ENCODE measurements at places on chromosomes 3 and 15.

GRCh38 chr15:67253549-67254237 lies 768 bp downstream of the AAGAB start:
- DNase-seq: no peak

DNA sequence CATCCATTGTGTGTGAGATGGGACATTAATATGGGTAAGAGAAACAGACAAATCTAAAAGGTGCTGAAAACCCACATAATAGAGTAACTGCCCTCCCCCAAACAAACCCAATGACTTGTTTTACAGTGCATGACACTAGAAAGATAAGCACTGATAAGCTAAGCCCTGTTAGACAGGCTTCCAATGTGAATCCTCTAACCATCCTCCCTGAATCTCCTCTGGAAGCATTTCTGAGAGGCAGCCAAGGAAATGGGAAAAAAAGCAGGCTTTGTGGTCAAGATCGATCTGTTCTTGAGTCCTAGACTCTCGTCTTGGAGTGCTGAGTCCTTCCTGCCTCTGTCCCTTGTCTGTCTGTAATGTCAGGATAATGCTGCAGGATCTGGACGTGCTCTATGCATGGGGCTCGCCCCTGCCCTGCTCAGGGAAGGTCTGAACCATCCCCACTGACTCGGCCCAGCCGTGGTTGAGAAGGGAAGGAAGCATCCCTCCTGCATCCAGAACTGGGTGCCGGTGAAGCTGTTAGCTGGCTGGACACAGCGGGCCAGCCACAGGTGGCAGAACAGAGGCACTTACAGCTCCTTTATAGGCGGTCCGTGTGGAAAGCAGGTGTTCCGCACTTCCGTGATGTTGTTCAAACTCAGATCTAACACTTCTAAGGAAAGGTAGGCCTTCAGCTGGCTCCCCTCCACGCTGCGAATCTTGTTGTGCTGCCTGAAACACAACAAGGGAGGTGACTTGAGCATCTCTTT lies 84.1 kb downstream of the LRIG1 start:
- DNase-seq: no peak

DNA sequence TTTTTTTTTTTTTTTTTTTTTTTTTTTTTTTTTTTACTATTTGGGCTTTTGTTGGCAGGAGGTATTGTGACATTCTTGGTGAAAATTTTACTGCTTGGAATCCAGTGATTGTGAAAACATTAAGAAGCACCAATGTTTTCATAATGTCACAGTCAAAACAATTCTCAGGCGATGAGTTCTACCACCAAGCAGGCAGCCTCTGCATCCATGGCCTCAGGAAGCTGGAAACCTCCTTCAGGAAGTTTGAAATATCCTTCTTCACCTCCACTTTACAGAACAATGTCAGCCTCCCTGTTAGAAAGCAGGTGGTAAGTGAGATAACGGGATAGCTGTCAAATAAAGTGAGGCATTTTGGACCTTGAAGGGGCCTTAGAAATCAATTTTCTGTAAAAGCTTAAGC lies 98.3 kb downstream of the MEX3B start:
- DNase-seq: no peak

GRCh38 chr3:189238071-189238470 lies 66.3 kb downstream of the TPRG1 start:
- no peak for DNase-seq

GRCh38 chr15:38683382-38684242 lies 119.0 kb upstream of the RASGRP1 start:
- DNase-seq: no peak

DNA sequence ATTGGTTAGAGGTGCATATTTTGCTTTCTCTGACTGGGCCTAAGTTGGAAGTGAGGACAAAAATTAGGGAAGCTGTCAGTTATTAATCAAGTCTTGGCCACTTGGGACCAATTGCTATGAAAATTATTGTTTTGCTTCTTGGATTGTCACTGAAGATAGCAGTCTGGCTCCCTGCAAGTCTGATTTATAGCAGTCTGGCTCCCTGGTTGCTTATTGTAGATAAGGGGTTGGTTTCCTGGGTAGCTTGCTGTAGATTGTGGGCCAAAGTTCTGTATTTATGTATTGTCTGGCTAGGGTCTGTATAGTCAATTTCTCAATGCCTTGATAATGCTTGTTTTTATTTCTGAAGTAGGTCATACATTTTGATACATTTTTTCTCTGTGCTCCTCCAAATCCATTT lies 13.3 kb upstream of the DRD3 start:
- DNase-seq: no peak

DNA sequence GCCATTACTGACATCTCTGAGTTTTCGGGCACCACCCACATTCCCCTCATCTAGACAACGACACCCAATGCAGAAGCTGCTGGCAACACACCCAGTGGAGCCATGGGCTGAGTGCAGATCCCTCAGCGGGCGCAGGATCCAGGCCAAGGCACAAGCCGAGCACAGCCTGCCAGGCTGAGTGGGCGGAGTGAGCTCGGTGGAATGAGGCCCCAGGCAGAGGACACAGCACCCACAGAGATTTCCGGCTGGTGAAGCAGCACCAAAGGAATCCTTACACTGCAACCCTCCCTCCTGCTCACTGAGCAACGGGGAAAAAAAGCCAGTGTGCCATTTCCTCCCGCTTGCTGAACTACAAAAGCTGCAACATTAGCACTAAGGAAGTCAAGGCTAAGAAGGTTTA lies 34.3 kb downstream of the ZMAT3 start:
- no peak for DNase-seq

- DNase-seq: no peak
Measured at GRCh38 chr15:70647396-70647795, 116.0 kb downstream of the UACA start.

GRCh38 chr3:101950510-101950909 lies 101.2 kb downstream of the NFKBIZ start:
- DNase-seq: no peak

DNA sequence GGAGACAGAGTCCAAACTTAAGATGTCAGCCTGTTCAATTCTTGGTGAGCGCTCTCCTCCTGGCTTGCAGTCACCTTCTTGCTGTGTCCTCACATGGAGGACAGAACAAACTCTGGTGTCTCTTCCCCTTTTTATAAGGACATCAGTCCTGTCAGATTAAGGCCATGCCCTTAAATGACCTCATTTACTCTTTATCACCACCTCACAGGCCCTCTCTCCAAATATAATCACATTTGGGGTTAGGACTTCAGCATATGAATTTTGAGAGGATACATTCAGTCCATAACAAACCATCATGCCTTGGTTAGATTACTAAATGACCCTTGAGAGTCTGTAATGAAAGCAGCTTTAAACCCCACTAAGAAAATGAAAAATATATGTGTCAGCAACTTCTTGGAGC lies 175.2 kb downstream of the TAFA4 start:
- DNase-seq: no peak

- DNase-seq: no peak
Measured at GRCh38 chr3:178275793-178276192, 260.4 kb upstream of the KCNMB2 start.

Measured in GM12892 (cell line).